ENCODE measurements at places on chromosomes 1 and 21. TPM values are rescaled to one million over a fixed set of nuclear protein-coding genes. Genes with fewer than 3 reads are reported as not detected.

DNA sequence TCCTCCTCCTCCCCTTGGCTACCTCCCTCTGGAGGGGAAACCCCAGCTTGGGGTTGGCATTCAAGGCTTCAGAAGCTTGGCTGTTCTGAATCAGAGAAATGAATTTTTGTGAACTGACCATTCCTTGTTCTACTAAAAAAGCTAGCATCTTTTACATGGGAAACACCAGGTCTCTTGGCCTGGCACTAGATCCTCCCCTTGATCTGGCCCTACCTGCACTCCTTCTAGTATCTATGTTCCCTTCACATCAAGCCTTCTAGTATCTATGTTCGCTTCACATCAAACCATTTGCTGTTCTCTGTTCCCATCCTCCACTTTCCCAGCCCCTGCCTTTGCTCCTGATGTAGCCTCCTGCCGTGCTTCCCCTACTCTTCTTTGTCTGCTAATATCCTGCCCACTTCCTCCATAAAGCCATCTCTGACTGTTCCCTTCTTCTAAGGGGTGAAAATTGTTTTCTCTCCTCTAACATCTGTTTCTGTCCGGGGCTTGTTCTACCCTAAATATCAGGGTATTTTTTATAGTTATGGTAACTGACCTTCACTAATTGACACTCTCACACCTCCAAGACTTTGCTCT lies 25.8 kb downstream of the FAM151A start:
- no peaks in the 10 kb centered on the region for H3K36me3 ChIP-seq
- no peak overlapping the region for H3K27ac ChIP-seq
- H3K27me3 ChIP-seq: no peaks in the 10 kb centered on the region
- no peak overlapping the region for H3K4me3 ChIP-seq
- H3K4me1 ChIP-seq: no peaks in the 10 kb centered on the region

Gene ADAM30
- not detected for total RNA-seq

Gene TNFRSF18
- total RNA-seq: 0.27 TPM

DNA sequence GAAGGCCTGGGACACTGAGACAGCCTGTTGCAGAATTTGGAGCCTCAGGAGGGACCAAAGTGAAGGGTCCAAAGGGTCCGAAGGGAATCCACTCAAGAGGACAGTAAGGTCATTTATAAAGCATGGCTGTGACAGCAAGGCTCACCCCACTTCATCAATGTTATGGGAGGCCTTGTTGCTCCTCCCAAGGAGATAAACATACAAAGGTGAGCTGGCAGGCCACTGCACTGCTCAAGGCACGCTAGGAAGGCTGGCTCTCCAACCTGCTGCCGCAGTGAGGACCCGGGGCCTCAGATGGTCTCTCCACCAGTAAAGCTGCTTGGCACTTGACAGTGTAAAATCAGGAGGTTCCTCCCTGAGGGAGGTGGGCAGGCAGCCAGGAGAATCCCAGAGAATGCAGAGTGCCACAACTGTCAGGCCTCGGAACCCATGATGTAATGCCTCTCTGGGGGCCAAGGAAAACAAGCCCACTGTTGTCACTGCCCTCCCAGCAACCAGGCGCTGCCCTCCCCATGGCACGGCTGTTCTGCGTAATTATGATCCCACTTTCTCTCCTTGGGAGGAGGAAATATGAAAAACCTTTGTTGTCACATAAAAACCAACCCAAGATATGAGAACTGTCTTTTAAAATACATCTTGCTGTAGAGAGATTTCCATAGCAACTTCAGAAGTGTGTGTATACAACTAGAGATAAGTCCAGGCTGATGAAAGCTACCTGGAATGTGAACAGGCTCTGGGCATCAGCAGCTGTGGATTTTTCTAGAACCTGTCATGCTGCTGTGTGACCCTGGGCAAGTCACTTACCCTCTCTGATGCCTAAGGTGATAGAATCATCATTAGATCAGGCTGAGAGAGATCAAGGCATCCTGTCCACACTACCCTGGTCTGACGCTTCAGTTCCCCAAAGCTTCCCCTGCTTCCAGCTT lies 102.5 kb downstream of the KCNN3 start:
- no peaks in the 10 kb centered on the region for H3K27me3 ChIP-seq
- no peak for DNase-seq
- no peaks in the 10 kb centered on the region for H3K36me3 ChIP-seq
- H3K27ac ChIP-seq: no peak overlapping the region
- H3K4me1 ChIP-seq: no peaks in the 10 kb centered on the region

Gene TSPEAR
- not detected for total RNA-seq

DNA sequence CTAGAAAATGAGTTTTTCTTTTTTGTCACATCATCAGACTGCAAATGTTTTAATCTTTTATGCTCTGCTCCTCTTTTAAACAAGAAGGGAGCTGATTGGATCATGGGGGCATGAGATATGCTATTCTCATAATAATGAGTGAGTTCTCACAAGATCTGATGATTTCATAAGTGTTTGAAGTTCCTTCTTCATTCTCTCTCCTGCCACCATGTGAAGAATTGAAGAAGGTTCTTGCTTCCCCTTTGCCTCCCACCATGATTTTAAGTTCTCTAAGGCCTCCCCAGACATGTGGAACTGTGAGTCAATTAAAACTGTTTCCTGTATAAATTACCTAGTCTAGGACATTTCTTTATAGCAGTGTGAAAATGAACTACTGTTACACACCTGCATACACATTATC lies 218.2 kb downstream of the NRIP1 start:
- DNase-seq: no peak
- no peak overlapping the region for H3K4me3 ChIP-seq
- H3K4me1 ChIP-seq: no peaks in the 10 kb centered on the region
- H3K27ac ChIP-seq: no peak overlapping the region

Data from right lobe of liver (tissue), 6 donors.